Stimulated activated CD4-positive, alpha-beta T cell treated with anti-CD3 and anti-CD28 coated beads, TNF-alpha, amount 100 ng/mL, for 1 hour (primary cell): ENCODE measurements at places on chromosomes 5 and 9.
A peak's percentile ranks its signal among the peaks of the same experiment; 100 is the strongest.

- no peak for DNase-seq
Observed at GRCh38 chr5:156051972-156052371, 275.0 kb upstream of the SGCD start.

- no peak for DNase-seq
Observed at GRCh38 chr5:172334196-172334595, 50.6 kb upstream of the UBTD2 start.

- DNase-seq, result no peak
Observed at GRCh38 chr9:133334161-133334560, 1.8 kb downstream of the SURF6 start.

DNA sequence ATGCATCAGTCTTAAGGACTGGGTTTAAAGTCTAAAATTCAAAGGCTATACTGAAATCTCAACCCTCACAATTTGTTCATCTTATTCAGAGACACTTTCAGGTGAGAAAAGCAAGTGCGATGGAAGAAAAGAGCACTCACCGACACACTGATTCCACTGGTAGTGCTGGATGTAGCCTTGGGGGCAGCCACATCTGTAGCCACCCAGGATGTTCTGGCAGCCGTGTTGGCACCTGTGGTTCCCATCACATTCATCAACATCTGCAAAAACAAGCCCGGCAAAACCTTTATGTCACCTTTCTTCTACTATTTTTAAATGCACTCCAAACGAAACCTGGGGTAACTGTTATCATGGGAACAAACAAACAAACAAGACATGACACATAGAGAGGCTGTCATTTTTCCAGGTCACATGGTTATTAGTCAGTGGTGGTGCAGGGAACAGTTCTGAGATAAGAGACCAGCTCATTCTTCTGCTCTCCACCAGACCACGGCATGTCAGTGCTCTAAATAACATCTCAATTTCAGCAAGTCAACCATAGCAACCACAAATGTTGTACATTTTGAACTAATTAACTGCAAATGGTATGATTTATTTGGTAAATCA, 188.4 kb downstream of the SLC12A2 start:
- DNase-seq, result no peak

DNA sequence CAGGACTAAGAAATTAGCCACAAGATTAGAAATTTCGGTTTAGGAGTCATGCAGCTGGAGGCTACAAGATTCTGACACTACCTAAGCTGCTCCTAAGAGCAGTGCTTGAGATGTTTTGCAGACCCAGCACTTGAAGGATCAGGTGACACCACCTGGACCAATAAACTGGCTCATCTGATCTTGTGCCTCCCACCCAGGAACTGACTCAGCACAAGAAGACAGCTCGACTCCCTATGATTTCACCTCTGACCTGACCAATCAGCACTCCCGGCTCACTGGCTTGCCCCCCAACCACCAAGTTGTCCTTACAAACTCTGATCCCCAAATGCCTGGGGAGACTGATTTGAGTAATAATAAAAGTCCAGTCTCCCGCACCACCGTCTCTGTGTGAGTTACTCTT, 170.4 kb downstream of the TTC39B start:
- no peak for DNase-seq

GRCh38 chr5:26569241-26569928, 469.0 kb downstream of the CDH9 start:
- DNase-seq, result no peak

GRCh38 chr5:10329820-10330481, 22.2 kb upstream of the CMBL start:
- no peak for DNase-seq

GRCh38 chr5:81140441-81140840, 92.7 kb upstream of the CKMT2 start:
- no peak for DNase-seq

- DNase-seq, result no peak
Observed at GRCh38 chr5:88483964-88484672, 215.5 kb upstream of the TMEM161B start.

GRCh38 chr5:120599576-120599975, 135.5 kb downstream of the PRR16 start:
- no peak for DNase-seq

- DNase-seq, result no peak
Observed at GRCh38 chr5:61438298-61438970, 106.4 kb downstream of the ZSWIM6 start.

- DNase-seq, result peak; percentile 84
Observed at GRCh38 chr5:103119765-103120606, at the start of the genes GIN1 and PPIP5K2. Gene GIN1 (minus strand): TSS chr5:103120138. CDS start chr5:103108707, 11,431 bp downstream. Gene PPIP5K2 (plus strand): TSS chr5:103120301. CDS start chr5:103129590, 9,289 bp downstream.

- DNase-seq, result no peak
Observed at GRCh38 chr5:103546858-103547257, 15.7 kb downstream of the NUDT12 start.

DNA sequence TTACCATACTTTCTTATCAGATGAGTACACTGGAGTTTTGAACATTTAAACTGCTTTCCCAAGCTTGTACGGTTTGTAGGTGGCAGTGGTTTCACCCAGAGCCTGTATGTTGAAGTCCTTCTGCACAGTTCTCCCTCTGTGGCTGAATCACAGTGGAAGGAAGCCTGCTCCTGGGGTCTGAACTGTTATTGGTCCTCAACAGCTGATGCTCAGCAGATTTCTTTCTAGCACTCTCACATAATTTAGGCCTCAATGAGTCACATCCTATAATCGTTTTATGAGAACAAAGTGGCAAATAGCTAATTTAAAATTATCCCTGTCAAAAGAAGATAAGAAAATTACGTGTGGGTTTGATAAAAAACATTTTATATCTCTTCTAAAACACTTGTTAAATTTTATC, 229.7 kb downstream of the TLE4 start:
- no peak for DNase-seq

DNA sequence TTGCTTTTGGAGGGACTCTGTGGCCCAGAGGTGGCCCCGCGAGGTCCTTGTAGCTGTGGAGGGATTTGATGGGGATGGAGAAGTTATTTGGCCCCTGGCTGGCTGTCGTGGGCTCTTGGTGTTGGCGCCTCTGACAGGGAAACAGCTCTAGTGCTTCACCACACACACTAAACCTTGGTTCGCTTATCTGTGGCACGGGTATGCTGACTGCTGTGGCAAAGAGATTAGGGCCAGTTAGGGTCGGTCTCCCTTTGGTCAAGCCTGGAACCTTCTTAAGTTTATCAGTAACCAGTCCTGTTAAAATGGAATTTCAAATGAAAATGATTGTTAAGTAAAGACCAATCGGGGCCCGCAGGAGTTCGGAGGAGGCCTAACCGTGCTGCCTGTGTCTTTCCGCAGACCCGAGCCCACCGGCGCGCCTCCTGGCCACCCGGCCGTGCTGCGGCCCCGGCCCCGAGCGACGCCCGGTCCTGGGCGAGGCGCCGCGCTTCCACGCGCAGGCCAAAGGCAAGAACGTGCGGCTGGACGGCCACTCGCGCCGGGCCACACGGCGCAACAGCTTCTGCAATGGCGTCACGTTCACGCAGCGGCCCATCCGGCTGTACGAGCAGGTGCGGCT, 28.4 kb downstream of the NEURL1B start:
- no peak for DNase-seq

DNA sequence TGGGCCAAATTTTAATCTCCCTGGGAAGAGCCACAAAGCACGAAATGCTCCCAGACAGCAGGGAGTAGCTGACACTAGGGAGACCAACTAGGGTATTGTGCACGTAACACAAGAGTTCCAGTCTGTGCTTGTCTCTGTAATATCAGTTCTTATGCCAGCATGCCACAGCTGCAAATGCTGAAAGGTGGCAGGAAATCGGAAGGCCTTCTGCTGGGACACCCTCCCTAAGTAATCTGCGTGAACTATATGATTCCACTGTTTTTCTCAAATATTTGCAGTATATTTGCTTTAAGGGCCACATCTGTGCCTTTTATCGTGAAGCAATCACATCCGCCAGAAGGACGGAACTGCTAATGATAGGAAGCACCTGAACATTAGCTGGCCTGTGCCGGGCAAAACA, 12.6 kb downstream of the VLDLR start:
- no peak for DNase-seq

DNA sequence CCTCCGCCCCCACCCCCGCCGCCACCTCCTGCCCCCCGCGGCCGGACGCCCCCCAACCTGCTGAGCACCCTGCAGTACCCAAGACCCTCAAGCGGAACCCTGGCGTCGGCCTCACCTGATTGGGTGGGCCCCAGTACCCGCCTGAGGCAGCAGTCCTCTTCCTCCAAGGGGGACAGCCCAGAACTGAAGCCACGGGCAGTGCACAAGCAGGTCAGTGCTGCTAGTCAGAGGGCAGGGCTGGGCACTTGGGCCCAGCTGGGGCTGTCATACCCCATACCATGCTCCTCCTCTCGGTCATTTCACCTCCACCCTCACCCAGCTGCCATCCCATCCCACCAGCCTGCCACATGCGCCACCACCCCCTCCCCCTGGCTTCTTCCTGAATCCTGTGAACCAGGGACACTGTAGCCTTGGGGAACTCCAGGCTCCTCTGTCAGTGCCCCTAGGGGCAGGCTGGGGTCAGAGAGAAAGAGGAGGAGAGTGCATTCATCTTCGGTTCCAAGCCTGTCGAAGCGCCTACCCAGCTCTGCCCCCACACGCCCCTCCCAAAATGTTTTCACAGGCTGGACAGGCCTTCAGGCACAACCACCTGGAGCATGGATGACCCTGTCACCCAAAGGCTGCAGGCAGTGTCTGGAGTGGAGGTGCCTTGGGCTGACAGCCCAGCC, 122.0 kb downstream of the DAB2IP start:
- no peak for DNase-seq

DNA sequence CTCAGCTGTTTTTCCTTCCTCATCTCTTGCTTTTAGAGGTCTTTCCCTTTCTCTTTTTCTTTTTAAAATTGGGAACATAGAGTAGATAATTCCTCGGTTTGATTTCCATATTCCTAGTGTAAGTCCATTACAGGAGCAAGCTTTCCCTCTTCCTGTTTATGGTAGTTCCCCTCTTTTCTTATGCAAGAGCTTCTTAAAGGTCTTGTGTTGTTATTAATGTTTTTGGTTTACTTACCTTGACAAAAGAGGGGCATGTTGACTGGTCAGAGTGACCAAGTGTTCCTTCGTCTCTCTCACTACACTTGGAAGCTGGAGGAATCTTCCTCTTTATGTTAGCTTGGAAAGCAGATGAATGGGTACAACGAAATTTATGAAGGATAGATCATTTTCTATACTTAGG, 8.3 kb downstream of the ATG10 start:
- no peak for DNase-seq

DNA sequence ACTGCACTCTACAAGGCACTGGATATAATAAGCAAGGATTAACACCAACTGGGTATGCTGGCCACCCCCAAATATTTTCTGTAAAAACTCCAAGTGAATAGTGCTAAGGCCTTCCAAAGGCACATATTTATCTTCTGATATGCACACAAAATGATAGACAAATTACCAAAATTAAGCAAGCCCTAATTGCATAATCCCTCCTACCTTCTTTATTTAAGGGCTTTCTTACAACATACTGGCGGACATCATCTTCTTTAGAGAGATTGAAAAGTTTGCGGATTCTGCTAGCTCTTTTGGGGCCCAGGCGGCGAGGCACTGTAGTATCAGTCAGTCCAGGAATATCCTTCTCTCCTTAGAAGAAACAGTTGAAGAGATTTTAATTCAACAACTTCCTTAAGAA, 1.9 kb downstream of the RPS6 start:
- DNase-seq, result no peak

DNA sequence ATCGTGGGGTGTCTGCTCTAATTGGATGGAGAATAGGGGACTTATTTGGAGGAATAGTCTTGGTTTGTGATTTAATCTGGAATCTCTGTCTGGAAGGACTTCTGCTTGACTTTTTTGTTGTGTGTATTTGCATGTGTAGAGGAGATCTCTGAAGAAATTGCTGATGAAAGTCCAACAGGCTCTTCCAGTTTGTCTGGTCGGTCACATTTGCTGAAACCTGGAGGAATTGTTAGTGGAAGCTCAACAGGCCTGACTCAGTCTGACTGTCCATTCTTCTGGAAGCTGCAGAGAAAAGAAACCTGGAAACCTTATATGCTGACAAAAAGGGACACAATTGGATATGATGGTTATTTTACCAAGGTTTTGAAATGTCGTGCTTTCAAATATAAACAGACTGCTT, 33.4 kb upstream of the TENT2 start:
- DNase-seq, result no peak

GRCh38 chr5:35990520-35990919, 670 bp downstream of the UGT3A1 start:
- DNase-seq, result no peak

DNA sequence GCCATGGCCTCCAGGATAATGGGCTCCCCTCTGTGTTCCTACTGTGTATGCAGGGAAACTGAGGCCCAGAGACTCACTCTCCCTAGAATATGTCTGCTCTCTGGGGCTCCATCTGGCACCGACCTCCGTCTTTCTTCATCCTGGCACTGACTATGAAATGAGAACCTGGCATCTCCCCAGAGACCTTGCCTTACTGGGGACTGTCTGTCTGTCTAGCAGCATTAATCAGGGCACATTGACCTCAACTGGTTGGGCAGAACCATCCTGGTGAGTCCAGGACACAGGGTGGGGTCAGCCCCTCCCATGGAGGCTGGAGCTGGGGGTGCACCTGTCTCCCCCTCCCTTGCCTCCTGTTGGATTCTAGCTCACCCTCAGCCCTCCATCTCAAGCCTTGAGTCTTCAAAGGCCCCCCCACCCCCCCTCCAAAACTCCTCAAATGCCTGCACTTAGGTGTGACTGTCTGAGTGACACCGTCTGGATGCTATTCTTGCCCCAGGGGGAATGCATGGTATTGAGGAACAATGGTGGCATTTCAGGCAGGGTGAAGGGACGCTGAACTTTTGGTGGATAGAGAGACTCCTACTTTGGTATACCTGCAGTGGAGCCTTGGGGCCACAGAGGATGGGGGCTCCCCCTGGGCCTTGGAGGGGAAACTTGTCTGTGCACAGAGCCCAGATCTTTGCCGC, 12.8 kb upstream of the PITX1 start:
- DNase-seq, result no peak

- DNase-seq, result no peak
Observed at GRCh38 chr9:5441043-5441442, 3.3 kb upstream of the PLGRKT start.

GRCh38 chr9:93603906-93604326, 27.5 kb downstream of the PHF2 start:
- no peak for DNase-seq
